ENCODE measurements at places on chromosomes 13 and 19. TPM values are rescaled to one million over a fixed set of nuclear protein-coding genes. Genes with fewer than 3 reads are reported as not detected.

VMAC gene
- polyA plus RNA-seq, result 6.5 TPM

CYP4F22 gene
- 2.6 TPM for polyA plus RNA-seq

DNA sequence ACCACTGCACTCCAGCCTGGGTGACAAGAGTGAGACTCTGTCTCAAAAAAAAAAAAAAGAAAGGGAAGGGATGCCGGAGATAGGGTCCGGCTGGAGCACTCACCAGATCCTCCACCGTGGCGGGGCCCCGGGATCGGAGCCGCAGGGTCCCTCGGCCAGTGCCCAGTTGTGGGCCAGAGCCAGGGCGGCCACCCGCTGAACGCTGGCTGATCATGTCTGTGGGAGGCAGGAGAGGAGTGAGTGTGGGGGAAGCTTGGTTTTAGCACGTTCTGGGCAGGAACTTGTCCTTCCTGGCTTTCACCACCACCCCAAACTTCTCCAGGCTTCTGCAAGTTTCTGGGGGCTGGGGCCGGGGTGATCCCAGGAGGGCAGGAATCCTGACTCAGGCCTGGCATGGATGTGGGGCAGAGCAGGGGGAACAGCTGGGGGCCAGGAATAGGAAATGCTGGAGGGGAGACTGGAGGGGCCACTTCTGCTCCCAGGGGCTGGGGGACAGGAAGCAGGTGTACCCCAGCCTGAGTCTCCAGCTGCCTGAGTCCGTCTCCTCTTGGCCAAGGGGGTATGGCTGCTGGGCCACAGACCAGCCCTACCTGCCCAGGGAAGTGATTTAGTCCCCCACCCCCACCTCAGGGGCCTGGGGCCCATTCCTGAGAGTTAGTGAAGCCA is 4.3 kb upstream of the PTGER1 start:
- no peak for DNase-seq

- no peak for DNase-seq
These were observed 66.7 kb upstream of the MIR17HG start for GRCh38 chr13:91280801-91281200.

GRCh38 chr13:23852351-23852750 is 36.8 kb downstream of the MIPEP start:
- no peak for DNase-seq

All from urinary bladder (tissue), 4 donors.